ENCODE measurements at places on chromosomes 13 and 19.

DNA sequence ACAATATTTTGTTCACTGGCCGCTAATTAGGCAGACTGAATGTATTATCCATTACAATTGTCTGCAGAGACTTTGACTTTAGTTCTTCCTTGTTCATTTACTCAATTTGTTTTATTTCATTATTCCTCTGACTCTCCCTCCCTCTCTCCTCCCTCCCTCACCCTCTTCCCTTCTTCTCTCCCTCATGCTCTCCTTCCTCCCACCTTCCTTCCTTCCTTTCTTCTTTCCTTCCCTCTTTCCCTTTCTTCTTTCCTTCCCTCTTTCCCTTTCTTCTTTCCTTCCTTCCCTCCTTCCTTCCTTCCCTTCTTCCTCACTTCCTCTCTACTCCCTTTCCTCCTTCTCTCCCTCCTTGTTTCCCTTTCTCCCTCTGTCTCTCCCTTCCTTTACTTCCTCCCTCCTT, 1591.0 kb upstream of the SLC10A2 start:
- no peak for DNase-seq

GRCh38 chr19:38912600-38913514, 871 bp upstream of the CCER2 start:
- no peak for DNase-seq

DNA sequence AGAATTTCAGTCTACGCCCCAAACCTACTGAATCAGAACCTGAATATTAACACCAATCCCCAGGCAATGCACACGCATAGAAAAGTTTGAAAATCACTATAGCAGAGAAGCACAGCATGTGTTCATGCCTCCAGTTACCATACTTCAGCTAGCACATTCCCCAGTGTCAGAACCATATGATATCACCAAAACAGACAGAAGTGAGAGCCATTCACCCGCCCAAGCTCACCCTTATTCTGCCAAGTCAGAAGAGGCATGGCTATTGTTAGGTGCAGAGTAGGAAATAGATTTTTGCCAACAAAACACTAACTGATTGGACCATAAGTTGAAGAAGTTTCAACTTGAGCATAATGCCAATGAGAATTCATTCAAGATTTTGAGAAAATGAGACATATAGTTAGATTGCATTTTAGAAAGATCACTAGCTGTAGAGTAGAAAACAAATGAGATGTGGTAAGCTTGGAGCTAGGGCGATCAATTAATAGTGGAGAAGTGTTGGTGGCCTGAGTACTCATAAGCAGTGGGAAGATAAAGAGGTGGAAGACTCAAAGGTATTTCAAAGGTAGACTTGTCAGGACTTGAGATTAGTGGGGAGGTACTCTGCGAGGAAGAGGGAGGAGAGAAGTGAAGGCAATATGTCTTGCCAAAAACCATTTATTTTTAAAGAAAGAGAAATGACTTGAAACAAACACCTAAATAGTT, 492.4 kb downstream of the SUCLA2 start:
- DNase-seq, result no peak

GRCh38 chr19:50458396-50459066, 17.8 kb upstream of the EMC10 start:
- no peak for DNase-seq

GRCh38 chr13:43000676-43001075, 8.6 kb upstream of the EPSTI1 start:
- no peak for DNase-seq
